ENCODE measurements at places on chromosomes 3 and 15.

DNA sequence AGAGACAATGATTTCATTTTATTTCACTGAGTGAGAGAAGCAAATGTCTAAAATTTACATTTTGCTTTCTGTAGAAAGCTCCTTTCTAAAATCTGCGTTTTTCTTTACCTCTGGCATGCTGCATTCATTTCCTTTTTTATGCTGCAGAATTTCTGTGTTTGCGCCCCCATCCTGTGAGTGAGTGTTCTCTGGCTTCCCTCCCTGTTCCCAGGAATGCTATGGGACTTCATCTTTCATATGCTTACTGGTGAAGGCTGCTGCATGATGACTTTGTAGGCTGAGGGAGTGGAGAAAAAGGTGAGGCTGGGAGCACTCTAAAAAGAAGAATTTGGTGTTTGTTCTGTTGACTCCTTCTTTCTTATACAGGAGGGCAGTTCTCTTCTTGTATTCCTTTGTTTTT, 7.7 kb upstream of the TMC3 start:
- no peak for DNase-seq

GRCh38 chr3:146638718-146639117, 33.6 kb upstream of the PLSCR5 start:
- no peak for DNase-seq

DNA sequence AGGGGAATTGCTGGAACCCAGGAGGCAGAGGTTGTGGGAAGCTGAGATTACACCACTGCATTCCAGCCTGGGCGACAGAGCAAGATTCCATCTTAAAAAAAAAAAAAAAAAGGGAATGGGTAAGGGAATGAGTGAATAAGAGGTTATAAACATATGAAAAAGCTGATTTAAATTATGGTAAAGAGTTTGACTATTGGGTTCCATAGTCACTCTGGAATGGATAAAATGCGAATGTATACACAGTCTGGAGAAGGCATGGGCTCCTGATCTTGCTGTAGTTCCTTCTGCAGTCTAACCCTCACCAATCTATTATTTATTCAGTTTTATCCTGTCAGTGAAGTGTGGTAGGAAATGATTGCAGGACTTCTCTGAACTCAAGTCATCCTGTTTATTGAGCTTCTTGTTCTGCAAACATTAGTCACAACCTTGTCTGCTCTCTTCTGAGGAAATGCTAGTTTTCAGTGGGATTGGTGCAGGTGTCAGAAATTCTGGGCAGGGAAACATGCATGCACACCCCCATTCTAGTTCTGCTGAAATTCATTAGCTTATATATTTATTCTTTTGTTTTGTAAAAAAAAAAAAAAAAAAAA, 190.9 kb upstream of the CFAP20DC start:
- DNase-seq, result no peak

DNA sequence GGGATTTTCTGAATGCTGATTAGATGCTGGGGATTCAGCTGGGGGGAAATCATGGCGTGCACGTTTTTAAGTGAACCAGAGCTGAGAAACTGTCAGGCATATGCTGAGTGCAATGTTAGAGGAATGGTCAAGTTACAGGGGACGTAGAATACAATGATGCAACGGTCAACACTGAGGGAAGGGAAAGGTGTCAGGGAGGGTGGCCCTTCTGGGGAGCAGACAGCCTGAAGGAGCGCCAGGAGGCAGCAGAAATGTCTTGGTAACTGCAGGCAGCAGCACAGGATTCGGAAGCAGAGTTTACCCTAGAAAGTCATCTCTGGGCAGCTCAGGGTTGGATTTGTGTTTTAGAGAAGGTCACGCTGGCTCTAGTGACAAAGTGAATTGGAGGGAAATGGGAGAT, 47.6 kb upstream of the RGMA start:
- no peak for DNase-seq

GRCh38 chr3:177563792-177564191, 366.5 kb upstream of the TBL1XR1 start:
- DNase-seq, result no peak

GRCh38 chr3:48425281-48425812, 4.5 kb downstream of the PLXNB1 start:
- DNase-seq, result no peak

DNA sequence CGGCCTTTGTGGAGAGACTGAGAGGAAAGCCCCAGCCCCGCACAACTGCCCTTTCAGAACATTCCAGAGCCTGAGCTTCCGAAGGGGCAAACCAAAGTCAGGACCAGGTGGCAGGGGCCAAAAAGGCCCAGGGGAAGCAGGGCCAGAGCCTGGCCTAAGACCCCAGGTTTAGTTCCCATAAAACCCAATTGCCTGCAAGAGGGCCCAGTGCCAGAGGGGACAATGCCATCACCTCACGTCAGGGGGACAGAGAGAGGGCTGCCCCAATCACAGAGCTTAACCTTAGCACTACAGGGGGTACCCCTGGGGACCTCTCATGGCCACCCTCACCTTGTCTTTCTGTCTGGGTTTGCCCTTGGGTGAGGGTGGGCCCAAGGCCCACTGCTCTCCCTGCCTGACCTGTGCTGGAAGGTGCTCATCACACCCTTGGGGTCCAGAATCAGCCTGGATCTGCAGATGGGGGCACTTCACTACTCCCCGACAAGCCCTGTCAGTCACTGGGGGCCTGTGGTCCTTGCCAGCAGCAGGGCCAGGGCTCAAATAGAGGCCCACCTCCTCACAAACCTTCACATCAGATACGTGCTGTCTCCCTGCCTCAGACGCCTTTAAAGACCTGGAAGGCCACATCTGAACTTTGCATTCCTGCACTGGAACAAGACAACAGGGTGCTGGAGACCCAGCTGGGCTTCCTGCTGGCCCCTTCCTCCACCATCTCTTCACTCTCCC, 3.8 kb downstream of the CALML4 start:
- DNase-seq, result no peak

Measured in stimulated activated CD4-positive, alpha-beta T cell treated with anti-CD3 and anti-CD28 coated beads, Interleukin-1b, Interleukin-23, amount 100 ng/mL, for 1 hour (primary cell).